ENCODE measurements at places on chromosomes 16 and 17.

GRCh38 chr16:20610211-20610891, 34.2 kb upstream of the ACSM2B start:
- no peak for DNase-seq

DNA sequence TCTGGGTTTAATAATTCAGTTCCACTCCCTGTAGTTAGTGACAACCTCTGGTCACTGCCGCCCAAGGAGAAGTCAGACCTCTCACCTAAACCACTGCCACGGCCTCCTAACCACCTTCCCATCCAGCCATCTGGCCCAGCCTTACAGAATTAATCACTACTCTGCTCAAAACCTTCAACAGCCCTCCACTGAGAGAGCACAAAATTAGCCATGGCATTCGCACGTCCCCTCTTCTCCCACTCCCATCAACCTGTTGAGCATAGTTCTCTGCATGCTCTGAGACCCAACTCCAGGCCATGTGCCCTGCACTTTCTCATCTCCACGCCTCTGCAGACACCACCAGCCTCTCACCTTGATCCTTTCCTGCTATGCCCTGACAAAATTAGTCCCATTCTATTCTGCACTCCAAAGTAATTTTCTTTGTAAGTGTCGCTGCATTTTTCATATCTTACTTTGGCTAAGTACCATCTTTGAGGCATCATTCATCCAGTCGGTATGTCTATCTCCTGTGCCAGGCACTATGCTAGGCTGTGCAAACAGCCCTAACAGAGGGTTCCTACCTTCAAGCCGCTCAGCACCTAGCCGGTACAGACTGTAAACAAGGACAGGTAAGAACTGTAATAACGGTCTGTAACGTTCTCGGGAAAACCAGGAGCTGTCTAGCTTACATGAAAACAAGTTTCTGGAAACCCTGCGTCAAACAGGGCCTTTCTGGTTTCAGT, 963 bp downstream of the COPRS start:
- no peak for DNase-seq

DNA sequence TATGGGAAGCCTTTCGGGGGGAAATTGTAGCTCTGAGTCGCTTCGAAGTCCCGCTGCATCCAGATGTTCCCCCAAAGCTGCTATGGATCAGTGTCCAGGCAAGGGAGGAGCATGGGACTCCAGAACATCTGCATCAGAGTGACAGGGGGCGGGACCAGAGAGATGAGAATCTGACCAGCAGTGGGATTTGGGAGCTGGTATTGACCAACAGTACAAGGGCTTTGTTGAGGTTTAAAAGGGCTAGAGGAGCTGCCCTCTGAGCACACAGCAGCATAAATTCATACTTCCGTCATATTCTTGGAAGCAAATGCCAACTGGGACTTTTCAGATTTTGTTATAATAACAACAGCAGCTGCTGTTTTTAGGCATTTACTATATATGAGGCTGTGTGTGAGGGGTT, 10.6 kb downstream of the RBFOX1 start:
- DNase-seq = no peak

DNA sequence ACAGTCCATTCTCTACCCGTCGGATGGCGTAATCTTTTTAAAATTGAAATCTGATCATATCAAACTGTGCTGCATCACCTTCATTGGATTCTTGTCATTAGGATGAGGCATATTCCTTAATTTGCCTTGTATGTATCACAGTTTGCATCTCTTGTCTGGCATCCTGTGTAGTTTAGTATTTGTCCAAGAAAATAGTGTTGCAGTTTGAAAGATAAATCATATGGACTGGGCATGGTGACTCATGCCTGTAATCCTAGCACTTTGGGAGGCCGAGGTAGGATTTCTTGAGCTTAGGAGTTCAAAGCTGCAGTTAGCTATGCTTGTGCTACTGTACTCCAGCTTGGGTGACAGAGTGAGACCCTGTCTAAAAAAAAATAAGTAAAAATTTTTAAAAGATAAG, 5.8 kb upstream of the RSL1D1 start:
- DNase-seq = peak; percentile 40

DNA sequence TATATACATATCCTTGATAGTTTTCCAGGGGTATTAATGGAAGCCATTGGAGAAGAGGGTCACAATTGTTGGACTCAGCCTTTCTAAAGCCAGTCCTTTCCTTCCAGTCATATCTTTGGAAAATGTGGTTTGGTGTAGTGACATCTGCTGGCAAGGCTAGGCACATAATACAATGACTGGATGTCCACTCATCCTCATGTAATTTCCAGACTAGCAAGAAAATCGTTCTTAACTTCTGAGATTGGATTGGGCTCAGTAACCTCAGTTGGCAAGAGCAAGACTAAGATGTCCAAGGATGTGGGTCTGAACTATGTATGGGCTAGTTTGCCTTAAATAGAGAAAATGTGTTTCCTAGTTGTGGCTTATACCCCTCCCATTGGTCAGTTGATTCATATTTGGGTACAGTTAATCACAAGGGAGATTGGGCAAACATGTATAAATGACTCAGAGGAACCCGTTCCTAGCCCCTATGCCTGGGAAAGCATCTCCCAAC, 8.7 kb upstream of the KAT7 start:
- DNase-seq = peak; percentile 72

GRCh38 chr17:18278867-18279266, 18.4 kb downstream of the MIEF2 start:
- no peak for DNase-seq
